Gastroesophageal sphincter (tissue), 4 donors: ENCODE measurements at places on chromosomes 12 and 14. TPM values are rescaled to one million over a fixed set of nuclear protein-coding genes. Genes with fewer than 3 reads are reported as not detected.

The MAP3K9 gene
- total RNA-seq = 0.67 TPM

The KRT73 gene
- not detected for total RNA-seq

The TPCN1 gene
- 30.2 TPM for total RNA-seq

The TPPP2 gene
- not detected for total RNA-seq

The SRGAP1 gene
- total RNA-seq = 8.9 TPM

The IFI27L2 gene
- total RNA-seq = 64.1 TPM

The TAS2R8 gene
- total RNA-seq = not detected

The RHEBL1 gene
- total RNA-seq = not detected

The DCAF4 gene
- 22.6 TPM for total RNA-seq

The B4GALNT3 gene
- not detected for total RNA-seq

The CLEC14A gene
- 26.3 TPM for total RNA-seq

The AKAP3 gene
- 3.0 TPM for total RNA-seq

The HOXC11 gene
- not detected for total RNA-seq

The CCDC196 gene
- total RNA-seq = not detected

The CTSG gene
- not detected for total RNA-seq

The NKX2-1 gene
- total RNA-seq = not detected

The CLEC2B gene
- 5.5 TPM for total RNA-seq

The DLK1 gene
- not detected for total RNA-seq

The TAS2R42 gene
- total RNA-seq = not detected

The OR4E2 gene
- not detected for total RNA-seq

The GLIPR1L2 gene
- total RNA-seq = 0.13 TPM

The LGR5 gene
- not detected for total RNA-seq

The KRT80 gene
- 0.31 TPM for total RNA-seq

The DTX1 gene
- total RNA-seq = 4.5 TPM

The TRIM9 gene
- total RNA-seq = 4.7 TPM

The KRT2 gene
- total RNA-seq = not detected

The EIF2S3B gene
- total RNA-seq = 0.87 TPM

The RNASE2 gene
- not detected for total RNA-seq

The LLPH gene
- total RNA-seq = 5.0 TPM

The SDR9C7 gene
- not detected for total RNA-seq

The ZC2HC1C gene
- 8.0 TPM for total RNA-seq

The KRT4 gene
- 13.7 TPM for total RNA-seq

The RD3L gene
- total RNA-seq = not detected

The ERBB3 gene
- 25.3 TPM for total RNA-seq

The HPD gene
- 1.2 TPM for total RNA-seq

The TMPO gene
- total RNA-seq = 56.7 TPM

The TEAD4 gene
- total RNA-seq = 25.3 TPM

The ESPL1 gene
- total RNA-seq = 2.3 TPM

The NRXN3 gene
- total RNA-seq = 74.2 TPM

The RFX4 gene
- total RNA-seq = not detected

The KRT74 gene
- total RNA-seq = not detected

The CLMN gene
- total RNA-seq = 10.0 TPM

The TMPRSS12 gene
- not detected for total RNA-seq

The PRICKLE1 gene
- total RNA-seq = 24.8 TPM

The AKAP6 gene
- total RNA-seq = 39.2 TPM

The PPFIA2 gene
- total RNA-seq = 1.4 TPM

The RDH5 gene
- 42.5 TPM for total RNA-seq

The SLC17A8 gene
- not detected for total RNA-seq

The SMIM41 gene
- total RNA-seq = 4.9 TPM

The DHH gene
- 1.2 TPM for total RNA-seq

The KRT79 gene
- total RNA-seq = not detected

The ASCL1 gene
- not detected for total RNA-seq

The ETFBKMT gene
- 6.1 TPM for total RNA-seq

The ANAPC7 gene
- 40.4 TPM for total RNA-seq

The RNF212B gene
- not detected for total RNA-seq

The GLT8D2 gene
- total RNA-seq = 6.9 TPM

The CLEC7A gene
- total RNA-seq = 3.6 TPM

The PPP1R36 gene
- total RNA-seq = 2.8 TPM

The TAS2R7 gene
- not detected for total RNA-seq
